ENCODE measurements at places on chromosomes 12 and 14.

GRCh38 chr12:109069307-109070271 lies 17.2 kb downstream of the USP30 start:
- DNase-seq: no peak

DNA sequence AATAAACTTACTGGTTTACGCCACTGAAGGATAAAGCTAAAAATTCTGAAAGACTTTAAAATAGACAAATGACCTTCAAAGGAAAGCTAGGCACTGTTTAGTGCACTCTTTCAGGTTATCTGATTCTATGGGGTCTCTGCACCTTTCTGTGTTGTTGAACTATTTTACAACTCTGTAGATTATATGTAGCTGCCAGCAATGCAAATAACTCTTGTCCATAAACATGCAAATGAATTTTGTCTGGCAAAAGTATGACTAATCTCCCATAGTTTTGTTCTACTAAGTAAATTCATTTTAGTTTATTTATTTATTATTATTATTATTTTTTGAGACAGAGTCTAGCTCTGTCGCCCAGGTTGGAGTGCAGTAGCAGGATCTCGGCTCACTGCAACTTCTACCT lies 266.3 kb upstream of the CCDC196 start:
- DNase-seq: no peak

DNA sequence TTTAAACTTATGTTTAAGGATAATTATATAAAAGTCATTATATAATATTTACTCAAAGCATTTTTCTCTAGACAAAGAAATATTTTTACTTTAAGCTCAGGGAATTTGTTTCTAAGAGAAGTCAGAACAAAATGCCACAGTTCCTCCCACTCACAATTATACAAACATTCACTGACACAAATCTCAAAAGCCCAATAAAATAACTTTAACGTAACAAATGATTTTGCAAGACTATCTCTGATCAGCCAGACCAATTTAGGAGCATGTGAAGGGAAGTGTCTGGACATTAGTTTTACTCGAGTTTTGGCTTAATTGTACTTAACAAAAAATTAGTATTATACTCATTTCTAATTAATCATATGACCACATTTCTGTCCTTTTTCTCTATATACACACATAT lies 41.2 kb downstream of the COCH start:
- DNase-seq: no peak

DNA sequence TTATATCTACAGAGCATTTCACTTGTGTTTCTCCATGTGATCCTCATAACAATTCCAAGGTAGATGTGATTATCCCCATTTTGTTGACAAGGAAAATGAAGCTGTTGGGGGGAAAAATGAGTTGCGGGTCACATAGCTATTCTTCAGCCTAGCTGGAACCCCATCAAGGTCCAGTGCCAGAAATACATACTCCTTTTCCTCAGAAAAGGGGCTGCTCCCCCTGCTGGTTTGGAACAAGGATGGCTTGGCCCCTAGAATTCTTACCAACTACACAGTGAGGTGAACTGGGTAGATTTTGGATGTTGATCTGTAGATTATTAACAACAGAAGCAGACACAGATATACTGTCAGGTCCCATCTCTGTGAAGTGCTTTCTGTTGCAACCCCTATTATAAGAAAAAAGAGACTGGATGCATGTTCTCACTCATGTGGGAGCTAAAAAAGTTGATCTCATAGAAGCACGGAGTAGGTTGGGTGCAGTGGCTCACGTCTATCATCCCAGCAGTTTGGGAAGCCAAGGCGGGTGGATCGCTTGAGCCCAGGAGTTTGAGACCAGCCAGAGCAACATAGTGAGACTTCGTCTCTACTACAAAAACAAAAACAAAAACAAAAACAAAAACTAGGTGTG lies 8.9 kb downstream of the IKZF4 start:
- no peak for DNase-seq

GRCh38 chr14:39877577-39878190 lies 445.5 kb upstream of the FBXO33 start:
- no peak for DNase-seq

DNA sequence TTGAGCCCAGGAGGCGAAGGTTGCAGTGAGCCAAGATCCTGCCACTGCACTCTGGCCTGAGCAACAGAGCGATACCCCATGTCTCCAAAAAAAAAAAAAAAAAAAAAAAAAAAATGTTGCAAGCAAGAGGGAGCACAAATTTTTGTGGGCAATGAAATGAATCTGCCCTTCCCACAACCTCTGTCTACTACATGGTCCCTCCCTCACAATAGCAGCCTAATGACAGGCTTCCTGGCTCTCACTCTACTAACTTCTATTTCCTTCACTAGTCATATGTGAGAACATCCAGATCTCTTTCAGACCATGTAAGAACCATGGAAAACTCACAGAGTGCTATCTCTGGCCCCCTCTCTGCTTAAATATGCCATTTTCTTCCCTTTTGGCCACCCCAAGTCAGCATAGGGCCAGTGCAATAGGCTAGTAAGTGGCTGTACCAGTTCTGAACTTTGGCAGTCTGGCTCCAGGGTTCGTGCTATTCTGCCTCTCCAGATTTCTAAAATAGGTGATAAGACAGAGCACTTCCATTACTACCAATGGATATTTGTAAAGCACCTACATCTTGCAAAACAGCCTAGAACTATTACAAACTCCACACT lies 7.1 kb downstream of the OSBPL8 start:
- DNase-seq: no peak

DNA sequence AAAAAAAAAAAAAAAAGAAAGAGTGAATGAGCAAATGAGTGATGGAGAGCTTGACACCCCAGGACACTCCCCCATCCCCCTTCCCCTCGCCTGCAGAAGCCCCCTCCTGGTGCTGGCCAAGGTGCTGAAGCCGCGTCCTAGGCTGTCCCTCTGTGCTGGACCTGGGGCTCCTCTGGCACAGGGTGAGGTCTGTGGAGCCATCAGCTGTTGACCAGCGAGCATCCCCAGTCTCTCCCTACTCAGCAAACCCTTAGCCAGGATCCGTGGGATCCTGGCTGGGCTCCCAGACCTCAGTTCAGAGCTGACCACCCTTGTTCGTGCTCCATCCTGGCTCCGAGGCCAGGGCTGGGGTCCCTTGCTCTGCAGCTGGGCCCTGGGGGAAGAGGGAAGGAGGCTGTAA lies 5.4 kb upstream of the KIF26A start:
- no peak for DNase-seq

DNA sequence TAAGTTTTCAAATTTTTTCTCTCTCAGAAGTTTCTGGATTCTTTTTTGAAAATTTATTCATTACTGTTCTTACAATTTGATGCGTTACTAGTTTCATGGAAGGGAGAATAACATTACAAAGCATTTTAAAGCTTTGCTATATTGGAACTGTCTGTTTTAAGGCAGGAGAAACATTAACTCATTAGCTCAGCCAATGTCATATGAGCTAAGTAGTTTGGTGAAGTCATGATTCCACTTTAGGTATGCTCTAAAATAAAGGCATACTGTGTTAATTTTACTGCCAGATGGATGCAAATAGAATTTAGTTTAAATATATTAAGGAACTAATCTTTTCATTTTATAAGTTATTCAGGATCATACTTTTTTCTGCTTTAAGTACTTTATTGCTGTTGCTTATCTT lies 46.0 kb downstream of the ARID2 start:
- DNase-seq: no peak

- no peak for DNase-seq
Measured at GRCh38 chr12:78210506-78210860, 379.8 kb downstream of the NAV3 start.

DNA sequence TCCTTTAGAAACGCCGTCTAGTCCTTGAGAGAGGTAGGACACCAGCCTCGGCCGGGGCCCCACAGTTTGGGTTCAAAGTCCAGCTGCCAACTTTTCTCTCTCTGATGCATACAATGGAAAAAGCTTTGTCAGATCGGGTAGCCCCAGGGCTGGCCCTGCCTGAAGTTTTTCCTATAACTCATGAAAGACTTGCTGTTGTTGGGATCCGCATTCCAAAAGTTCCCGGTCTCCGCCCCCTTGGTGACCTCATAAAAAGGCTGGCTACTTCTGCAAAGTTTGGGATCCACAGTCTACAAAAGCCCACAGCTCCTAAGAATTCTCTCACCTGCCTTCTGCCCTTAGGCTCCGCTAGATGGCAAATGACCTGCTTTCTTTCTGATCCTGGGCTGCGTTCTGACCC lies 35.3 kb upstream of the CLEC6A start:
- no peak for DNase-seq

GRCh38 chr12:54021432-54022013 lies 6.7 kb upstream of the HOXC6 start:
- DNase-seq: no peak

- DNase-seq: no peak
Measured at GRCh38 chr12:113302886-113303640, 31.8 kb downstream of the SLC8B1 start.

DNA sequence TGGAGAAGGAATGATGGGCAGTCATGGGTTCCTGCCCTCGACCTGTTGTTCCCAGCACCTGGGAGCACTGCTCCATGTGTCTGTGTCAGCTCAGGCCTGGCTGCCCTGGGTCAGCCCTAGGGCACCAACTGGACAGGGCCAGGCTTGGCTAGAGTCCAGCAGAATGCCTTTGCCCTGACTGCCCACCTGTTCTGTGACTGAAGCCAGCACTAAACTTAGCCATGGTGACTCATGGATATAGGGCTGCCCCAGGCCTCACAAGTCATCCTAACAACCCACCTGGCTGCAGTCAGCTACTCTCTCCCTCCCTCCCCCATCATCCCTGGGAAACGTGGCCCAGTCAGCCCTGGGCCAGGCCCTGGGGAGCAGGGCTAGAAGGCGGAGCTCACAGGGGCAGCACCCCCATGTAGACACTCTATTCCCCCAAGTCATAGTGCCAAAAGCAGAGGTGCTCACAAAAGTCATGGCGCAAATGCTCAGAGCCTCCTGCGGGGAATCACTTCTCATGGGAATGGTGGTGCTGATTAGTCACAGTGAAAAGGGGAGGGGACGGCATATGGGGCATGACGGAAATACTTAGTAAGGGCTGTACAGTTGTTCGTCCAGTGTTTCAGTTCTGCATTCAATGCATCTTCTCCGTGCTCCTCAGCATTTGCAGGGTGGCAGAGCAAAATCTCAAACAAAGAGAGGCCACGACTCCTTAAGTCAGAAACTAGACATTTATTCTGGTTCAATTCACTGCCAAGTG lies 52.0 kb upstream of the NTF3 start:
- no peak for DNase-seq

DNA sequence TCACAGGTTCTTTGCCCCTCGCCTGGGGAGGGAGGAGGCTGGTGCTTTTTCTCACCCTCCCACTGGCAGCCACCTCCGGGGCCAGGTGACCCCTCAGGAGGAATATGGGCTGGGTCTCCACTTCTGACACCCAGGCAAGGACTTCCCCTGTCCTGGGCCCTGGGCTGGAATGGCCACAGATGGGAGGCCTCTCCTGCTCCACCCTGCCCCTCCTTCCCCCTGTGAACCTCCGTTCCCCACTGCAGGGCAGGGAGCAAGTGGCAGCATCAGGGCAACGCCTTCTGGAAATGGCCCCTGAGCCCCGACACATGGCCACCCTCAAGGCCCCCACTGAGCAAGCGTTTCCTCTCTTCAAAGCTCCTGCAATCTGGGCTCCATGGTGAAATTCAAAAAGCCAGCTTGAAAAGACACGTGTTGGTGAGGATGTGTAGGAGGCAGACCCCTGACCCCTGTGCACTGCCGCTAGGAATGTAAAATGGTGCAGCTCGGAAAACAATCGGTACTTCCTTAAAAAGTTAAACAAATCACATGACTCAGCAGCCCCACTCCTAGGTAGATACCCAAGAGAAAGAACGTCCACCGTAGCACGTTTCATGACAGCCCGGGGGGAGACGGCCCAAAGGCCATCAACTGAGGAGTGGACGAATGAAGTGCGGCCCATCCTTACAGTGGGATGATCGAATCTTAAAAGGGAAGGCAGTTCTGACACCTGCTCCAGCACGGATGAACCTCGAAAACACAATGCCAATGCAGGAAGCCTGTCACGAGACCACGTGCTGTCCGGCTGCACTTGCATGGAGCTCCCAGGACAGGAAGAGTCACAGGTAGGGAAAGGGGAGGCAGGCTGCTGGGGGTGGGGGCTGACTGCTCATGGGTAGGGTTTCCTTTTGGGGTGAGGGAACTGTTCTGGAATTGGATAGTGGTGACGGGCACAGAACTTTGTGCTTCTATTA lies 11.5 kb downstream of the XRCC3 start:
- DNase-seq: no peak

- no peak for DNase-seq
Measured at GRCh38 chr14:95870772-95871171, 5.9 kb upstream of the TUNAR start.

GRCh38 chr12:8844665-8845064 lies 22.2 kb downstream of the A2ML1 start:
- no peak for DNase-seq

- no peak for DNase-seq
Measured at GRCh38 chr12:51389302-51389999, 1.8 kb downstream of the GALNT6 start.

DNA sequence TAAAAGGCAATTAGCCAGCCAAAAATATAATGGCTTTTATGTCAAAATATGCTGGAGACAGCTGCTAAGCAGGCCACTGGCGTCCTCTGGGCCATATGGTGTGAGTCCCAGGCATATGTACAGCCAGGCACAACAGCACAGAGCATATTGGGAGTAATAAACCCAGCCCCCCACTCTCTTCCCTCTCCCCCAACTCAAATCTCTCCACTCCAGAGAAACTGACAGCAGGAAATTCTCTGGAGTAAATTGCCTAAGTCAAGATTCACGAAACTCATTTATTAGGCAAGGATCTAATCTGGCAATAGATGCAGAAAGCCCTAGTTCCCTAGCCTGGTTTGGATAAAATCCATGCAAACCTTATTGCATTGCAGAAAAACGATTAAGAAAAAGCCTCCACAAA lies 147.9 kb upstream of the SEL1L start:
- no peak for DNase-seq

- DNase-seq: no peak
Measured at GRCh38 chr12:110203546-110203945, 77.5 kb upstream of the ATP2A2 start.

GRCh38 chr14:91911474-91912032 lies 35.9 kb downstream of the FBLN5 start:
- no peak for DNase-seq

DNA sequence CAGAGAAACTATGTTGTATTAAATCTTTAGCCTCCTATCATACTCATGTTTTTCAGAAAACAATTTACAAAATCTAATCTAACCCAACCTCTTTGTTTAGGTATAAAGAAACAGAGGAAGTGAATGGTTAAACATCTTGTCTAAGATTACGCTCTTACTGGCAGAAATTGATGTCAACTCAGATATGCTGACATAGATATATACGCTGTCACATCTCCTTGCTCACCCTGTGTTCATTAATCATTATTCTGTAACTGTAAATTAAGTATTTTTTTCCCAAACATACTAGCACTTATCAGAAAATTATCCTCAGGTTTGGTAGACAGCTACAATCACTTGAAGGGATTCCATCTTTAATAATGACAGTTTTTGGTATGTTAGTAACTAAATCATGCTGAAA lies 1127.6 kb upstream of the SEL1L start:
- DNase-seq: no peak

DNA sequence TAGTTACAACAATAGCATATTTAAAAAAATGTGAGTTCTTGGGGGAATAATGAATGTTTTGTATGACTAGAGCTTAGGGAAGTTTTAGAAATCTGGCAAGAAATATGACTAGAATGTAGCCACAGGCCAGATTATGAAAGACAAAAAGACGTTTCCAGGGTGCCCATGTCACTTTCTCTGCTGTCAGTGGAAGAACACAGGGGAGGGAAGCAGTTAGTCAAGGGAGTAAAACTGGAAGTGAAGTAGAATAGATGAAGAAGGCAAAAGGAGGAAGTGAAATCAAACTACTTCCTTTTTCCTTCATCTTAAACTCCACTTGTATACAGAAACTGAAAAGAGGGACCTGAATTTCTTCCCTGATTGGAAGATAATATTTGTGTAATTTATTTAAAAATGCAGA lies 81.2 kb upstream of the ATP2B1 start:
- DNase-seq: no peak

All from NCI-H2081 treated with DMSO at 0.1 percent for 48 hours (cell line).